ENCODE measurements at places on chromosomes 6 and 20.

DNA sequence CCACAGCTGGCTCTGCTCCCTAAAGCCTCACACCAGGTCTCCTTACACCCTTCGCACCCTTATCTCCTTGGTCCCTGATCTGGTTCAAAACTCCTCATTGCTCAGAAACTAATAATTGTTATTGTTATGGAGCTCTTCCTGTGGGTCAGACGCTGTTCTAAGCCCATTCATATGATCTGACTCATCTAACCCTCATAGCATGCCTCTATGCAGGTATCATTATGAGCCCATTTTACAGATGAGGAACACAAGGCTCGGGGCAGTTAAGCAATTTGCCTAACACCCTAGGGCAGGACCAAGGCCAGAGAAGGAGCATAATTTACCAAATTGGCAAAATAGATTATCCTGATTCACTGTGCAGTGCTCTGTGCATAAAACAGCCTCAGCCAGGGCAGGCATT, 51.8 kb upstream of the CCDC167 start:
- DNase-seq, result no peak

DNA sequence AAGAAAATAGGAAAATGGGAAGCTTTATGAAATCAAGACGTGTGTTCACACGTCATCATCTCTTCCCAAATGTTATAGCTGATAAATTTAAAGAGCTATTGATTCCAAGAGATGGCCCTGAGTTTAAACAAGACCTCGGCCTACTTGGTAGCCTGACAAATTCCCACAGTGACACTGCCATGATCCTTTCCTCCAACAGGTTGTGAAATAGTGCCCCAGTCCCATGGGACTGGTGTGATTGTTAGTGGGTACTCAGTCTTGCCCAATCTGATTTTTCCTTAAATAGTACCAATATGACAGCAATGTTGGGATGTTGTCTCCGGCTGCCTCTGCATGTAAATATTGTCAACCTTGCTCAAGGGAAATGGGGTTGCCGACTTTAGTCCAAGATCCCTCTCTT, 34.5 kb downstream of the RIOK1 start:
- DNase-seq, result no peak

DNA sequence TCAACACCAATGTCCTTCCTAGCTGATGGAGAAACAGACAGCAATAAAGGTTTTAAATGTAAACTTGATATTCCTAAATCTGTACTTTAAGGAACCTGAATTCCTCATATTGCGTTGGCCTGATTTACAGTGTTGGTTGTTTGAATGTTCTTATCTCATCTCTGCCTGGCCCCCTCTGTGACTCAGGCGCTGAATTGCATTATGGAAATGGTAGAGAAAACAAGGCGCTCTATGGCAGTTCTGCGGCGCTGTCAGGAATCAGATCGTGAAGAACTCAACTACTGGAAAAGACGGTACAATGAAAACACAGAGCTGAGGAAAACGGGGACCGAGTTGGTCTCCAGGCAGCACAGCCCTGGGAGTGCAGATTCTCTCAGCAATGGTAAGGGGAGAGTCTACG, 32.6 kb upstream of the C20orf144 start:
- no peak for DNase-seq

DNA sequence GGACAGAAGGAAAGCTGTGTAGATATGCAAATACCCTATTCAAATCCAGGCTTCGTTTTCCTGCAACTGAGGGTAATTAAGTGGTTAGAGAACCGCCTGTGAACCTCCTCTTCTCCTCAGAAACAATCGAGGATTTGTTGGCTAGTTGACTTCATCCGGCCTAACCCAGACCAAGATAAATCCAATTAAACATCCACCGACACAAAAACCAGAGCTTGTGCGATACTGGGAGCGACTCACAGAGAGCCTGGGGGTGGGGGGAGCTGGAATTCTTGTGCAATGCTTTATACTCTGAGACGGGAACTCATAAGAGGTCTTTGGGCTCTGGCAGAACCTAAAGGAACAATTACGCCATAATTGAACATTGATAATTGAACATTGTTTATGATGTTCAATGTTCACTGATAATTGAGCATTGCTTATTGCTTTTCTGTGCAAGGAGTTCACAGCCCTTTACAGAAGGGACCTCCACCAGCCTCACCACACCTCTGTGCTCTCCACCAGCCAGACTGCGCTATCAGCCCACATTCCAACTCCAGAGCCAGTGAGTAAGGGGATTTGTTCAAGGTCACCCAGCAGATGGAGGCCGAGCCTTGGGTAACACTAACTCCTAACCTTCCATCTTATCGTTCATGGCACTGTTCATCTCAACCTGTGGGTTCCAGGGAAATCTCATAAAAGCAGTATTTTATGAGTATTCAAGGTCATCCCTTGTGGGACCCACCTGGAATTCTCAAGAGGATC, 429.6 kb upstream of the JARID2 start:
- no peak for DNase-seq

GRCh38 chr20:48986899-48987298, 59.2 kb upstream of the CSE1L start:
- no peak for DNase-seq

DNA sequence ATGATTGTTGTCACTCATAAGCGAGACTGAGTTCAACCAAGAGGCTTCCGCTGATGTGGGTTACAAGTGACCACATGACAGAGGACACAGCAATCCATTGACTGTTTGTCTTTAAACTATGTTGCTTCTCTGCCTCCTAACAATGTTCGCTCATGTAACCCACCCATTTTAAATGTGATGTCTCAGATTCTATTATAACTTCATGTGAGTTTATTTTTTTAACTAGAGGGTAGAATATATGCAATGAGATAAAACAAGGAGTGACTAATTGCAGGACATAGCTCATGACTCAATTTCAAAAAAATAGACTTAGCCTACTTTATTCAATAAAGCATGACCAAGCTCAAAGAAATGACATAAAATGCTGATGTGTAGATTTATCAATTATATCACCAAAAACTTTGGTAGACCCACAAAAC, 119.2 kb upstream of the SASH1 start:
- DNase-seq, result no peak
